ENCODE measurements at places on chromosomes 1 and 21.

- DNase-seq = peak; percentile 78
Observed at GRCh38 chr21:45874716-45875415, 106.7 kb upstream of the COL6A1 start.

DNA sequence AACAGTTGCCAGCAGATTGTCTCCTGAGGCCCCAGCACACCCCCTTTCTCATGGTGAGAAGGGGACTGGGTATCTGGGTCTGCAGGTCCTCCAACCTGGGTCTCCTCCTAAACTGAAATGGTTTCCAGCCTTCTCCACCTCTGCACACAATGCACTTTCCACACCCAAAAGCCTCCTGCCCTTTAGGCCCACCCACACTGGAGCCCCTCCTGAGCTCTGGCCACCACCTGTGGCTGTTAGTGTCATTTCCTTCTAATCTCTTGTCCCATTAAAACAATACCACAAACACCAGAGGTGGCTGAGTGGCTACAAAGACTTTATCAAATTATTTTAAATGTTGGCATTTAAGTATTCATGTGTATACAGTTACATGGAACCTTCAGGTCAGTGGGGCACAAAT, 11.5 kb downstream of the GPR3 start:
- no peak for DNase-seq

DNA sequence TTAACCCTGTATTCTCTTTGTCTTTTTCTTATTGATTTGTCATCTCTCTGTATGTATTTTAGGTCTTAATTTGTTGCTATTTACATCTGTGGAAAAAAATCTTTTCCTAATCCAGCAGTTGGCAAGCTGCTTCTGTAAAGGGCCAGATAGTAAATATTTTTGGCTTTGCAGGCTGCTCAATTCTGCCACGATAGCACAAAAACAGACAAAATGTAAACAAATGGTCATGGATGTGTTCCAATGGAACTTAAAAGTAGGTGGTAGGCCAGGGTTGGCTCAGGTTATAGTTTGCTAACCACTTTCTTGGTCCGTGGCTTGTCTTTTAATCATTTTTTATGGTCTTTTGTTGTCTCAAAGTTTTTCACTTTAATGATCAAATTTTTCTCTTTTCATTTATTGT, 371.8 kb downstream of the HHAT start:
- DNase-seq = no peak

- no peak for DNase-seq
Observed at GRCh38 chr1:219670426-219671149, 57.7 kb upstream of the ZC3H11B start.

DNA sequence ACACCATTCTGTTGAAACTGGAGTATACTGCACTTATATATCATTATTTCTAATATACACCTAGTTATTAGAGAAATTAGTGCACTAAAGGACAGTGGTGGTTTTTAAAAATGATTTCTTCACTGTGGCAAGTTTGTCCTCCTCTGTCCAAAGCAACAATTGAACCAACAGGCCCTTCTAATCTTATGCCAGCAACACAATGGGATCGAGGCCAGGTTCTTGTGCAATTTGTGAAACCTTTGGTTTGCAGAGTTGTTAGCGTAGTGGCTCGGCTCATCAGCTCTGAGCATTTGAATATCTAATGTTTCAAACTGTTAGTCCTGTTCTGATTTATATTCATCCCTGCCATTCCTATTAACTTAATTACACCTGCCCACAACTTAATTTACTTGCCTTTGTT, 9.9 kb upstream of the LRRC39 start:
- no peak for DNase-seq

GRCh38 chr21:39120876-39121599, 62.2 kb downstream of the PSMG1 start:
- DNase-seq = no peak

DNA sequence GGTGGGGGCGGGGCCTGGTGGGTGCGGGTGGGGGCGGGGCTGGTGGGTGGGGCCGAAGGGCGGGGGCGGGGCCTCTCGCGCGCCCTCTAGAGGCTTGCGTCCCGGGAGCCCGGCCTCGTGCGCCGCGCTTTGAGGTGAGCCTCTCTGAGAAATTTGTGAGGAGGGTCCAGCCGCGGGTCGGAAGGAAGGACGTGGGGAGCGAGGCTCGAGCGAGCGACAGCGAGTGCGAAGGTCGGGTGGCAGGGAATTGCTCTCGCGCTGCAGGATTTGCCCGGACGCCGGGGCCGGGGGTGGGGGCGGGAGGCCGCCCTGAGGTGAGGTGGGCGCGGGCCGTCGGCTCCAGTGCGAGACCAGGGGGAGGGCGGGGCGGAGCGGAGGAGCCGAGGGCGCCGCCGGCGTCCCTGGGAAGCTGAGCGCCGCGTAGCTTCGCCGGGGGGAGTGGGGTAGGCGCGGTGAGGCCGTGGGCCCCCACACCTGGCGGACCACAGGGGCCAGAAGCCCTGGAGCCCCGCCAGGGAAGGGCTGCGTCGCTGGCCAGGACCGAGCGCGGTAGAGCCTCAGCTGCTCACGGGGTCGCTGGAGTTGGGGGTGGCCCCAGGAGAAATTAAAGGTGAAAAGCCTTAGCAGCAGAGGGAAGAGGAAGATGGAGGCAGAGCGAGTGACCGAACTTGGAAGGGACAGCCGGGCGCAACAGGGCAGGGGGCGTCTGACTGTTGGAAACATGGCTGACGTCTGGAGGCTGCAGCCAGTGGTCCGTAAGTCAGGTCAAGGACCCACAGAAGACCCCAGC, 754 bp upstream of the LSS start:
- no peak for DNase-seq

DNA sequence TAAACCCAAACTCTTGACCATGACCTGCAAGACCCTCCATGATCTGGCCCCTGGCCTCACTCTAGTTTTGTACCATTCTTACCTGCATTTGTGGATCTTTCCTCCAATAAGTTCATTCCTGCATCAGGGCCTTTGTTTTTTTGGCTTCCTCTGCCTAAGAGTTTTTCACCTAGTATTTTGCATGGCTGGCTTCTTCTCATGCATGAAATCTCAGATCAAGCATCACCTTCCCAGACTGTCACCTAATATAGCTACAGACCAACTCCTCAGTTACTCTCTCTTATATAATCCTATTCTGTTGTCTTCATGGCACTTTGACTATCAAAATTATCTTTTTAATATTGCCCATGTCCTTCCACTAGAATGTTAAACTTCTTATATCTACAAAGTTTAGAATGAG, 54.2 kb downstream of the BTBD8 start:
- DNase-seq = peak; percentile 34

- no peak for DNase-seq
Observed at GRCh38 chr1:237858992-237859391, 31.7 kb downstream of the ZP4 start.

GRCh38 chr1:150521196-150521968, 5.8 kb downstream of the FALEC start:
- no peak for DNase-seq

- DNase-seq = no peak
Observed at GRCh38 chr1:231404318-231404717, 17.8 kb downstream of the EGLN1 start.

DNA sequence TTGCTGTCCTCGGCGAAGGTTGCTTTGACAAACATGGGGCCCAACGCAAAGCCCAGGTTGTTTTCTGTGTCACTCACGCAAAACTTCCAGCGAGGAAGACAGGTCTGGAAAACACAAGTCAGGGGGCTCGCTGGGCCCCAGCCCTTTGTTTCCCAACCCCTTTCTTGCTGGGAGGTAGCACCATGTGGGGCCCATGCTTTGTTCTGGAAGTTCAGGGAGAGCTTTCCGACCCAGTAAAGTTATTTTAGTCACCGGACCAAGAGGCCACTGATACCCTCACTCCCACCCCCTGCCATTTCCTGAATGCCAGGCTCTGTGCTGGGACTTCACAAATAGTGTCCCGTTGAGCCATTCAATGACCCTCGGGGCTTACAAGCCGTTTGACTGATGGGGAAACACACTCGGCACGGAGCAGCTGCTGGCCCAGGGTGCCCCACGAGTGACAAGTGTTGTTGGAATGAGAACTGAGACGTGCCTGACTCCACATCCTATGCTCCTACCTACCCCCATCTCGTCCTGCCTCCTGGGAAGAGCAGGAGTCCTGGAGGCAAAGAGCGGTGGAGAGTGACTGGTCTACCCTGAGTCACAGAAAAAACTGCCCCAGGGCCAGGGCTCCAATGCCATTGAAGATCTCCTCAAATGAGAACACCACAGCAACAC, 52.0 kb downstream of the ECE1 start:
- DNase-seq = peak; percentile 59

DNA sequence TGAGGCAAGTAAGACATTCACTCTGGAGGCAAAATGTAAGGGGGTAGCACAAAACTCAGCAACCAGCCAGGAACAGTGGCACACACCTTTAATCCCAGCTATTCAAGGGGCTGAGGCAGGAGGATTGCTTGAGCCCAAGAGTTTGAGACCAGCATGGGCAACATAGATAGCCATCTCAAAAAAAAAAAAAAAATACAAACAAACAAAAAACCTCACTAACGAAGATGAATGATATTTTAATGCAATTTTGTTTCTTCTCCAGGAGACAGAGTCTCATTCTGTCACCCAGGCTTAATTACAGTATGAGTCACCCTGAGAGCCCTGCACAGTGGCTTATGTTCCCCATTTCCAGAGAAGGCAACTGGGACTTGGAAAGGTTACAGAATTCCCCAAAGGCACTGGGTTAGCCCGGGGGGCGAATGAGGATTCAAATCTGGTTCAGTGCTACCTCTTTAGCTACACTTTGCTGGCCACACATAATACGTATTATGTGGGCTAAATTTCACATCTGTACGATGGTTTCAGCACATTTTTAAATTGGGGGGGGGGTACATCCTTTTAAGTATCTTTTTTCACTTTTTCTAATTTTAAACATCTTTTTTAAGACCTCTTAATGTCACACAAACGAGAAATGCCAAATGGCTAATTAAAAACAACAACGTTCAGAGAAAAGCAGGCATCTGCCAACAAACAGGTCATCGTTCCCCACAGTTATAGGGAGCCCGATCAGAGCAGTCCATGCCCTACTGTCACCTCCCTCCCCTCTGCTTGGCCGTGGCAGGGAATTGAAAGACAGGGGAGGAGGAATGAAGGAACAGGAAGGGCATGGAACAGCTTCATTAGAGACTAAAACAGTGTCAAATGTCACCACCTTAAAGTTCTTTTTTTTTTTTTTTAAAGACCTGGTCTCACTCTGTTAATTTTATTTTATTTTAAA, 3.5 kb downstream of the CELA2A start:
- no peak for DNase-seq

GRCh38 chr1:63991685-63992084, 211.7 kb upstream of the UBE2U start:
- no peak for DNase-seq

GRCh38 chr21:45108808-45109781, 34.7 kb downstream of the ADARB1 start:
- DNase-seq = no peak

GRCh38 chr1:156104861-156105832, 9.4 kb upstream of the LMNA start:
- no peak for DNase-seq

GRCh38 chr1:155015527-155016230, 13.1 kb downstream of the ZBTB7B start:
- DNase-seq = no peak

- DNase-seq = no peak
Observed at GRCh38 chr1:234696148-234696576, 86.2 kb upstream of the IRF2BP2 start.

- DNase-seq = peak; percentile 97
Observed at GRCh38 chr1:64136752-64137411, 66.5 kb upstream of the UBE2U start.

DNA sequence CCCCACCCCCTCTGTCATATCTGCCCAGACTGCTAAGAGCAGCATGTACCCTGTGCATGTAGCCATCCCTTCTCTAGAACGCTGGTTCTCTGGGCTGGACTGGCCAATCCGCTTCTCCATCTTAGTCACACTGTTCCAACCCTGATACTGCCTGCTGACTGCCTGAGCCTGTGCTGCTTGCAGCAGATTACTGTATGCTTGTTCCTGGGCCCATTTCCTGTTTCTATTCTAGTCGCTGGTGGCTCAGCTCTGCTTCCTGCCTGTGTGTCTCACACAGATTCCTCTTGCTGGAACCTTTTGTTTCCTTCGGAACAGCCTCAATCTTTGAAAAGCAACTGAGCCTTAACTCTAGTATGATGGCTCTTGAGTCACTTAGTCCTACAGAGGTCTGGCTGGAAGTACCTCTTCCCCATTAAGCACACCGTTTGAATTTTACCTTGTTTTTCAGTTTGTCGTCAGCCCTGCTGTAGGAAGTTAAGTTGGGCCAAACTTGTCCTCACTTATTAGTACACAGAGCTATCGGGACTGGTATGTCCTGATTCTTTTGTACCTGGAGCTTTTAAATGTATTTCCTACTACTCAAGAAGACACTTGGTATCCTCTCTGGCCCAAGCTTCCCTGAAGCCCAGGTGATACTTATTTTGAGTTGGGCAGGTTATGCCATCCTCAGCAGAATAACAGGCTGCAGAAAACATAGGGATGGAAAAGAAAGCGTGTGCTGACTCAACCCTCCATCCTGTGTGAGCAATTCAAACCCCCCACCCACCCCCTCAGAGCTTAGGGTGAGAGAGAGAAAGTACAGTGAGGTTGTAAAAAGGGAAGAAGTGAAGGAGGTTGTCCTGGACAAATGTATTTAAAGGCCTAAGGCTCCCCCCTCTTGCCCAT, 43.4 kb upstream of the PIGV start:
- DNase-seq = peak; percentile 25

DNA sequence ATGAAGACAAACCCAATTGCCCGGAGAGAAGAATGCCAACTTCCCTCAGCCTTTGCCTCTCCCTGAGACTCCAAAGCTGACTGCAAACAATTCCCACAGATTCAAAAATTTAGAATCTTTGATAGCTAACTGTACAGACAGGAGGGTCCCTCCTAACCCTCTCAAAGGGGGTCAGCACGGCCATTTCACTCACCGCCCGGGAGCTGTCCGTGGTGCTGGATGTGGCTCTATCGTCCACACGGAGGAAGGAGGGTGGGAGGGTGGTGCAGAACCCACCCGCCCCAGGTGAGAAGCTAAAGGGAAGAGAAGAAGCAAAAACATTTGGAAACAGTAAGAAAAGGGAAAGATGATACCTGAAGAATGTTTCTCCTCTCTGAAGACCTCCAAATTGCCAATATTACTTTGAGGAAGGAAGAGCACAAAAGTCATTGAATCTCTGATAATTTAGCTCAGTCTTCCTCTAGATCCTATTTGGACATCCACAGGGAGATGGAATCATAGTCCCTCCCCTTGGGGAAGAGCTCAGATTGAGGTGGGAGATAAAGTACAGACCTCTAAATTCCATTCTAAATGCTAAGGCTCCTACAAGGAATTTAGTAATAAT, 45.6 kb downstream of the RHBG start:
- peak; percentile 66 for DNase-seq

DNA sequence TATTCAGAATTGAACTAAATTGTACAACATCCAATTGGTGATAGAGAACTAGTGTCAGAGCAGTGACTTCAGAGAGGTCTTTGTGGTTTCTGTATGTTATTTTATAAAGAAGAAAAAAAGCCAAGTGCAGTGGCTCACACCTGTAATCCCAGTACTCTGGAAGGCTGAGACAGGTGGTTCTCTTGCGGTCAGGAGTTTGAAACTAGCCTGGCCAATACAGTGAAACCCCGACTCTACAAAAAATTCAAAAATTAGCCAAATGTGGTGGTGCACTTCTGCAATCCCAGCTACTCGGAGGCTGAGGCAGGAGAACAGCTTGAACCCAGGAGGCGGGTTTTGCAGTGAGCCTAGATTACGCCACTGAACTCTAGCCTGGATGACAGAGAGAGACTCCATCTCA, 90.7 kb downstream of the ASH1L start:
- no peak for DNase-seq

- no peak for DNase-seq
Observed at GRCh38 chr1:219928791-219929118, 398 bp upstream of the SLC30A10 start.

Data from eye (tissue), 1 donor.